8988T (cell line): ENCODE measurements at places on chromosomes 4 and X.

- DNase-seq: no peak
Measured at GRCh38 chr4:172822331-172822730, 346.3 kb upstream of the GALNT7 start.

DNA sequence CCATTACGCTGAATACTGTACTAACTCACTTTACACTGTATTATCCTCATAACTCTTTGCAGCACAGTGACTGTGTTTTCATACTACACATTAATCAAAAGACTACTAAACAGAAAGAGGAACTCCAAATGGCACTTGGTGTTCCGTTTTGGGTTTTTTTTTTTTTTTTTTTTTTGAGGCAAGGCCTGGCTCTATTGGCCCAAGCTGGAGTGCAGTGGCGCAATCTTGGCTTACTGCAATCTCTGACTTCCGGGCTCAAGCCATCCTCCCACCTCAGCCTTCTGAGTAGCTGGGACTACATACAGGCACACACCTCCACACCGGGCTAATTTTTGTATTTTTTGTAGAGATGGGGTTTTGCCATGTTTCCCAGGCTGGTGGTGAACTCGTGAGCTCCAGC is 10.7 kb downstream of the KLHL8 start:
- no peak for DNase-seq

- DNase-seq: no peak
Measured at GRCh38 chr4:8308144-8308543, 38.6 kb downstream of the HTRA3 start.

- no peak for DNase-seq
Measured at GRCh38 chr4:18508786-18509185, 487.2 kb upstream of the LCORL start.

DNA sequence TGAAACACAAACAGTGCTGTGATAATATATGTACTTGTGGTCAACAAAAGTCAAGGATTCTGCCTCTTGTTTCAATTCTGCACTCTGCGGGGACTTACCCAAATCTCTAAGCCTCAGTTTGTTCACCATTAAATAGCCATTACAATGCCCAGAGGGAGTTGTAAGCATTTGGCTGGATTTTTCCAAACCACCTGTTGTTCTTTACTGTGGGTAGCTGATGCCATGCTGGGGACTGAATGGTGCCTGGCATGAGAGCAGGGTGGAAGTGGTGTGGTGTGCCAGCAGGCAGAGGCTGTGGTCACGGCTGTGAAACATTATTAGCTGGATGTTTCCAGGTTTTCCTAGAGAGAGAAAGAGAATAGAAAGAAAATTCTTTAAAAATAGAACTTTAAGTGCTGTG is 60.7 kb upstream of the PAK3 start:
- DNase-seq: no peak

- no peak for DNase-seq
Measured at GRCh38 chr4:168126952-168127351, 34.6 kb downstream of the ANXA10 start.

GRCh38 chr4:147102596-147102995 is 156.9 kb upstream of the TTC29 start:
- DNase-seq: no peak

GRCh38 chr4:54428940-54429339 is 199.8 kb downstream of the PDGFRA start:
- DNase-seq: no peak

- no peak for DNase-seq
Measured at GRCh38 chr4:123651066-123651465, 254.5 kb downstream of the SPRY1 start.

GRCh38 chrX:133601116-133601515 is 185.8 kb upstream of the GPC4 start:
- no peak for DNase-seq

DNA sequence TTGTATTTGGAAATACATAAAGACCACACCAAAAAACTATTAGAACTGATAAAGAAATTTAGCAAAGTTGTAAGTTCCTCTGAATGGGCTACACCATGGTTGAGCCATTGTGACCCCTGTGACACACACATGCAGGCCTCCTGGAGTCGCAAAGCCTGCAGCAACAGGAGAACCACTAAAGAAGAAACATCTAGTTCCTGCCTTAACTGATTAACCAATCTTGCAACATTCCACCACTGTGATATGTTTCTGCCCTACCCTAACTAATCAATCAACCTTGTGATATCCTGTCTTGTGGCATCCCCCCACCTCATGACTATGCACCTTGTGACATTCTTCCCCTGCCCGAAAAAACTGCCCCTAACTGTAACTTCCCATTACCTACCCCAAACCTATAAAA is 401.8 kb downstream of the PRDM5 start:
- DNase-seq: no peak

DNA sequence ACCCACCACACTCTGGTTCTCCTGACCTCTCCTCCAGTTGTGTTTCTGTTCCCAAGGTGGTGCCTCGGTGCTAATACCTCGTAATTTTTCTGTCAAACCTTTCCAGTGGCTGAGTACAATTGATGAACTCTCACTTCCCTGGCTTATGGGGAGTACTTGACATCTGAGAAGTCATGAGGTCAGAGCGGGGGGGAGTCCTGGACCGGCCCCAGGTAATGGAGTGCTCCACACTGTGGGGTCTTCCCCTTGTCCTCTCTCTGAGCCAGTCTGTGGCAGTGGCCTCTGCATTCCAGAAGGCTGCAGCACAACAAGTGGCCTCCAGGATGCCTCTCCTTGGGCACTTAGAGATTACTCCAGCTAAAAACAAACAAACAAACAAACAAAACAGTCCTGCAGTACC is 122.5 kb upstream of the TRIM2 start:
- no peak for DNase-seq
